ENCODE measurements at places on chromosomes 12 and 14.

DNA sequence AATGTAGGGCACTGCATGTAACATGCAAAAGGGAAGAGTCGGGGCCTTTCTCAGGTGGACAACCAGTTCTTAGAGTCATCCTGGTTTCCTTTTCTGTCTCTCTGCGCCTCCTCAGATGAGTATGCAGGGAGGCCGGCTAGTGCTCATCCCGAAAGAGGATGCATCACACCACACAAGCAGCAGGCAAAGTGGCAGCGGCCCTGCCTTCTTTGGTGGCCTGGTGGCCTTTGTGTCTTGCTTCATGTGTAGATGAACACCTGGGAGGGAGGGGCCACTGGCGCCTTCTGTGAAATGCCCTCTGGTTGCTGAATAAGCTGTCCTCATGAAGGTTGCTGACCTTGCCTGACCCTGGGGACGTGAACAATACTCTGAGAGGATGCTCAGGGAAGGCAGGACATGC, 18.0 kb downstream of the SLC24A4 start:
- DNase-seq: no peak

DNA sequence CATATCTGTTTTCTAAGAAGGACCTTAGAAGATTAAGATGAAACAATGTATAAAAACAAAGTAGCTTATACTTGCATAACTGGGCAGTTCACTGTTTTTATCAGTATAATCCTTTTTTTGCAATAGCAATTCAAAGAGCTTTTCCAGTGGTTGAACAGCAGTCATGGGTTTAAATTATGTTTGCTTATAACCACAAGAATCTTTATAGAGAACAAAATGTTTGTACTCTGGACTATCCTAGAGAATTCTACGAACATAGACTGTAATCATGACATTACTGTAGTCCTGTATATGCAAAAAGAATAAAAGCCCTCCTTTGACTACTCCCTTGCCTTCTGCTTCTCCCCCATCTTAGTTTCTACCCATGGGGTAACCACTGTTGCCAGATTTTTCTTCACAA, 5.7 kb downstream of the FAM177A1 start:
- no peak for DNase-seq

DNA sequence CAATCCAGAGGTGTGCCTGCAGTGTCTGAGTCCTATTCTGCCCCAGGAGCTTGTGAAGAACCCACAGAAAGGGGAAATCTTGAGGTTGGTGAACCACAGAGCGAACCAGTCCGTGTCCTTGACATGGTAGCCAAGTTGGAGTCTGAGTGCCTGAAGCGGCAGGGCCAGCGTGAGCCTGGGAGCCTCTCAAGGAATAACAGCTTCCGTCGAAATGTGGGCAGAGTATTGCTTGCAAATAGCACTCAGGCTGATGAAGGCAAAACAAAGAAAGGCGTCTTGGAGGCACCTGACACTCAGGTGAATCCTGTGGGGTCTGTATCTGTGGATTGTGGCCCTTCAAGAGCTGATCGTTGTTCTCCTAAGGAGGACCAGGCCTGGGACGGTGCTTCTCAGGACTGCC, 60.5 kb downstream of the ATG14 start:
- DNase-seq: no peak

GRCh38 chr14:65357113-65357512, 55.4 kb upstream of the FUT8 start:
- DNase-seq: no peak

- DNase-seq: no peak
These were observed 14.2 kb upstream of the CNIH1 start for GRCh38 chr14:54455363-54455762.

DNA sequence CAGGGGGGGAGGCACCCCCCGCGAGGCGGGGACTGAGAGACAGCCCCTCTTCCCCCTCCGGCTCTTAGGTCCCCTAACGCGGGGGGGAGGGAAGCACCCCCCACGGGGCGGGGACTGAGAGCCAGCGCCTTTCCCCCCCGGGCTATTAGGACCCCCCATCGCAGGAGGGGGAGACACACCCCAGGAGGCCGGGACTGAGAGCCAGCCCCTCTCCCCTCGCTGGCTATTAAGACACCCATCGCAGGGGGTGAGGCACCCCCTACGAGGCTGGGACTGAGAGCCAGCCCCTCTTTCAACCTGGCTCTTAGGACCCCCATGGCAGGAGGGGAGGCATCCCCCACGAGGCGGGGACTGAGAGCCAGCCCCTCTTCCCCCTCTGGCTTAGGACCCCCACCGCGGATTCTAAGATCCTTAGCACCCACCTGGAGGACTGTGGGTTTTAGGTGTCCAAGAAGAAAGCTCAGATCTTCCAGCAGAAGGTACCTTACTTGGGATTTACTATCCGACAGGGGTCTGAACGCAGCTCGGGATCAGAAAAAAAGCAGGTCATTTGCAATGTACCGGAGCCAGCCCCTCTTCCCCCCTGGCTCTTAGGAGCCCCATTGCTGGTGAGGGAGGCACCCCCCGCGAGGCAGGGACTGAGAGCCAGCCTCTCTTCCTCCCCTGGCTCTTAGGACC, 197.8 kb upstream of the PZP start:
- DNase-seq: no peak

- no peak for DNase-seq
These were observed 138.5 kb downstream of the CCER1 start for GRCh38 chr12:90816353-90817089.

- DNase-seq: no peak
These were observed 3.5 kb downstream of the VSX2 start for GRCh38 chr14:74242780-74243042.

- no peak for DNase-seq
These were observed 75.8 kb downstream of the C12orf50 start for GRCh38 chr12:87953256-87953860.

DNA sequence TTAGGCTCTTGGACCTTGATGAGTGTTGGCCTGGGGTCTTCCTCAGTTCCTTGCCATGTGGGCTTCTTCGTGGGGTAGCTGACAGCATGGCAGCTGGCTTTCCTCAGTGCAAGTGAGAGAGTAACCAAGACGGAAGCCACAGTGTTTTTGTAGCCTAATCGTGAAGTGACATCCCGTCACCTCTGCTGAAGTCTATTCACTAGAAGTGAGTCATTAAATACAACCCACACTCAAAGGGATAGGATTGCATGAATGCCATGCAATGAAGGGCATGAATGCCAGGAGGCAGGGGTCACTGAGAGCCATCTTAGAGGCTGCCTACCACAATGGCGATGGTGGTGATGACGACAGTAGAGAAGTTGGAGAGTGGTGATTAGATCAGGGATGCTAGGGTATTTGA, 13.5 kb upstream of the ASIC1 start:
- DNase-seq: no peak

DNA sequence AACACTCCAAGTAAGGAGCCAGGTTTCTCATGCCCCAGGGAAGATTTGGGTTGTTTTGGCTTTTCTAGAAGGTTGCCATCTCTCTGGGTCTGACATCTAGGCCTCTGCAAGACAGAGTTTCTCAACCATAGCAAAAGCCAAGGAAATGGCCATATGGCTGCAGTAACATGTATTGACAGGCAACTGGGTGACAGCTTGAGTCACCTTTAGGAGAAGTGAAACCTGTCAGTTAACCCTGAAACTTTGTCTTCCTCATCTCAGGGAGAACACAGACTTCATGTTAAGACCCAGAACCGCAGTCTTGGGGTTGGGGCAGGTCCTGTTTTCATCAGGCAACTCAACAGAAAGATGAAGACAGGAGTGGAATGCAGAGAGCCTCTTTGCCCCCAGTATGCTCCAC, 46.0 kb upstream of the PLBD1 start:
- no peak for DNase-seq

- DNase-seq: no peak
These were observed 9.9 kb downstream of the LGR5 start for GRCh38 chr12:71449373-71450070.

DNA sequence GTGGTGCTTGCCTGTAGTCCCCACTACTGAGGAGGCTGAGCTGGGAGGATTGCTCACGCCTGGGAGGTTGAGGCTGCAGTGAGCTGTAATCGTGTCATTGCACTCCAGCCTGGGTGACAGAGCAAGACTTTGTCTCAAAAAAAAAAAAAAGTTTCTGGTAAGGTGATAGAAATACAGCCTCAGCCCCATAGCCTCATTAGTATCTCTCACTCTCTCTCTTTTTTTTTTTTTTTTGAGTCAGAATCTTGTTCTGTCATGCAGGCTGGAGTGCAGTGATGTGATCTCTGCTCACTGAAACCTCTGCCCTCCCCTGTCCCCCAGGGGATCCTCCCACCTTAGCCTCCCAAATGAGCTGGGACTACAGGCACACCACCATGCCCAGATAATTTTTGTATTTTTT, 19.2 kb downstream of the MTHFD1 start:
- no peak for DNase-seq

- DNase-seq: no peak
These were observed 3.8 kb downstream of the TXNRD1 start for GRCh38 chr12:104219361-104219892.
